Left ventricle myocardium inferior (tissue), 1 donor: ENCODE measurements at places on chromosomes 3 and 15. TPM values are rescaled to one million over a fixed set of nuclear protein-coding genes. Genes with fewer than 3 reads are reported as not detected.
A peak's percentile ranks its signal among the peaks of the same experiment; 100 is the strongest.

CPLX3 gene
- 1.2 TPM for total RNA-seq

CHRD gene
- 6.5 TPM for total RNA-seq

MYZAP gene
- total RNA-seq: 934 TPM

TBC1D23 gene
- 35.9 TPM for total RNA-seq

TMEM212 gene
- total RNA-seq: not detected

EPHB3 gene
- 5.0 TPM for total RNA-seq

GRCh38 chr3:70990723-70991122, 592.8 kb downstream of the FOXP1 start:
- no peak for DNase-seq

- no peak for DNase-seq
Observed at GRCh38 chr3:72050048-72050632, 265.2 kb upstream of the PROK2 start.

DNA sequence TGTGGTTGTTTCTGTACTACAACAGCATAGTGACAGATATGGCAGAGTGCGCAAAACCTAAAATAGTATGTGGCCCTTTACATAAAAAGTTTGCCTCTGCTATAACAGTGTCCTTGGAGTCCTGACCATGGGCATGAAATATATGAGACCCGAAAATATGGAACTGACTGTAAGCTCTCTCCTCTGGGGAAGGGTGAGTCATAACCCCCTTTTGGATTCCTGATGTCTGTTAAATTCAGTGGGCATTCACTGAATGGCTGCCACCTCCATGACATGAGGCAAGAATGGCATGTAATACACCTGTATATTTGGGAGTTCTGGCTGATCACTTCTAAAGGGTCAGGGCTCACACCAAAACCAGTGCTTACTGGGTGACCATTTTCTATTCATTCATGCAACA, 6.1 kb downstream of the TBC1D2B start:
- no peak for DNase-seq

DNA sequence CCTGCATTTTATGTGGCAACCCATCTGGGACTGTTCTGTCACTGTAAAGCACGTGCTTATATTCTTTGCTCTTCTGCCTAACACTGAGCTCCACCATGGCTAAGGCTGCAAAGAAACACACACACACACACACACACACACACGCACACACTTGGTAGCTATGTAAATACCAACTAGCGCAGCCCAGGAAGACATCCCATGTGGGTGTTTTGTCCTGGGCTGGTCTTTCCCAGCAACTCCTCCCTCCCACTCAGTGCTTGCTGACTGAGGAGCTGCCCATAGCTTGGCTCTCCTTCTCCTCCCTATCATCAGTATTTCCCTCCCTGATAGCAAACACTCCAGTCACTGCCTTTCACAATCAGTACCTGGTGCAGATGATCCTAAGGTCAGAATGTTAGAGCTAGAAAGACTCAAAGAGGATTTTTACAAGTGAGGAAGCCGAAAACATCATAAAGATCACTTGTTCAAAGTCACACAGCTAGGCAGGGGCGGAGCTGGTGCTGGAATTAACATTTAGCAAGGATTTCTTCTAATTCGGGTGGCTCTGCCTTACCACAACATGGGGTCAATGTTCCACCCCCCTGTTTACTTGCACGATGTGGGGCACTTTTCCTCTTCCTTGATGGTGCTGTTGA, 377.1 kb upstream of the TBL1XR1 start:
- DNase-seq: no peak

DNA sequence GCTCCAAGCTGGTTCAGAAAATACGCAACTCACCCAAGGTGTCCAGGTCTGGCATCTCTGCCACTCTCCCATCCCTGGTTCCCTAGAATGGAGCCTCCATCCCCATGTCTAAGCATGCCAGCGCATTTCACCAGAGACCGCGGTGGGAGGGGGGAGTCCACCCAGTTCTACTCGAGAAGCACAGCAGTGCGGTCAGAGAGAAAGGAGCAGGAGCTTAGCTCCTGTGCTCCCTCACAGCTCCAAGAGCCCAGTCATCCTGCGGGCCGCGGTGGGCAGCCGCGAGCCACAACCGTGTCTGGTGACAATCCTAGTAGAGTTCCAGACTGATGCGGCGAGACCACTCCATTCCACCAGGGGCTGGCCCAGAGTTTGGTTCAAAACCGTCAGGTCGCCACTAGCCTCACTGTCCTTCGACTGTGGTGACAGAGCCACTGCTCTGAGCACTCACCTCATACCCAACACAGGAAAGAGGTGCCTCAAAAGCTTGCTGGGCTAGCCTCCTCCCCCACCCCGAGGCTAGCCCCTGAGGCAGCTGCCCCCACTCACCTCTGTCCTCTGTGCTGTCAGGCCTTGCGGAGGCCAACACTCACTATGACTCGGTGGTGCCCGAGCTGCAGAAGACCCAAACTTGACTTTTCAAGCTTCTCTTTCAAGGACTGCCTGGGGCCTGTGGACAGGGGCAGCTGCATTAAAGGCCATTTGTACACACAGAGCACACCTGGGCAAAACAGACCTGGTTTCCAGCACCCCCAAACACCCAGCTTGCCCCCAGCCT, 185.4 kb downstream of the XXYLT1 start:
- DNase-seq: peak; percentile 10

- no peak for DNase-seq
Observed at GRCh38 chr15:59369597-59369996, 3.1 kb downstream of the MYO1E start.

DNA sequence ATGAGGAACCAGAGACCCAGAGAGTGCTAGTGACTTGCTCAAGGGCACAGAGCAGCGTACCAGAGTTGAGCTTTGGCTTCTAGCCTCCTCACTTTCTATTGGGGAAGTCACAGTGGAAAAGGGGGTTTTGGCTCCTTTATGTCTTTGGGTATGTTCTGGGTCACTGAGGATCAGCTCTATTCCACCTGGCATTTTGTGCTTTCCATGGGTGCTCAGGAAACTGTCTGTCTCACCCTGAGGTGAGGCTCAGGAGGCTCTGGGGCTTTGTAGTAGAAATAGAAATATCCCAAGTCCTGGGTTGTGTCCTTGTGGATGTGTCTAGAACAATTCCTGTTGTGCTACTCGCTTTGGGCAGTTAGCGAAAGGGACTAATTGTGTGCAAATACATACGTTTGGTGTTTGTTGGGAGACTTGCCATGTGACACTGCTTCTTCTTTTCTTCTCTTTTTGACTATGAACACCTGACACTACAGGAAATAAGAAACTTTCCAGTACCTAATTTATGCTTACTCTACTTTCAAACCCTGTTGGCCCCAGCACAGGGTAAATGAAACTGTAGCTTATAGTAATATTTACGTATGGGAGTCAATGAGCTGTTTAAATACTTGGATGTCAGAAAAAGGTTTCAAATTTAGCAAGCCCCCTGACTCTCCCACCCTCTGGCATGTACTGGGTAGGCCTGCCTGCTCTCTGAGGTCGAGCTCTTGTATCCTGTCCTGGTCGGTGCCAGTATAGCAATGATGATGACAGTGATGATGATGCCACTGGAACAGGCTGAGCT, 35.6 kb downstream of the SMAD3 start:
- no peak for DNase-seq

DNA sequence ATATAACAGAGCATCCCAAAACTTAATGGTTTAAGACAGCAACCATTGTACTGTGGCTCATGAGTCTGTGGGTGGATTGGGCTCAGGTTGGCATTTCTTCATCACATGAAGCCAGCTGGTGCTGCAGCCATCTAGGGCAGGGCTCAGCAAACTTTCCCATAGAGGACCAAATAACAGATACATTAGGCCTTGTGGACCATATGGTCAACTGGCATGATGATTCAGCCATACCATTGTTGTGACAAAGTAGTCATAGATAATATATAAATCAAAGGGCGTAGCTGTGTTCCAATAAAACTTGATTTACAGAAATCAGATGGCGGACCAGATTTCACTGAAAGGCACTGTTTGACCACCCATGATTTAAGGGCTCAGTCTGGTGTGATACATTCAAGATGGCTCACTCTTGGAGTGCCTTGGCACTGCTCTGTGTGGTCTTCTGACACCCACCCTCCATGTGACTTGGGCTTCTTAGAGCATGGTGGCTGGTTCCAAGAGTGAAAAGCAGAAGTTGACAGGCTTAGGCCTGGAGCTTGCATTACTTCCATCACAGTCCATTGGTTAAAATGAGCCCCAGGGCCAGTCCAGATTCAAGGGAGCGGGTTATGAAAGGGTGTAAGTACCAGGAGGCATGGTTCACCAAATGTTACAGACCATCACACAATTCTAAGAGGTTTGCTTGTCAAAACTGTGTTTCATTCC, 40.8 kb upstream of the BHLHE40 start:
- DNase-seq: no peak
